ENCODE measurements at places on chromosomes 2 and 18. TPM values are rescaled to one million over a fixed set of nuclear protein-coding genes. Genes with fewer than 3 reads are reported as not detected.

The SFXN5 gene
- total RNA-seq = 13.9 TPM

The POLE4 gene
- 26.3 TPM for total RNA-seq

The KLHL41 gene
- 3.8 TPM for total RNA-seq

The MDH1B gene
- total RNA-seq = 1.8 TPM

The EN1 gene
- under 0.01 TPM for total RNA-seq

The C2orf66 gene
- 0.26 TPM for total RNA-seq
